ENCODE measurements at places on chromosomes 3 and 15.
A peak's percentile ranks its signal among the peaks of the same experiment; 100 is the strongest.

- no peak overlapping the region for H3K27ac ChIP-seq
- no peak overlapping the region for H3K4me3 ChIP-seq
- H3K36me3 ChIP-seq = no peaks in the 10 kb centered on the region
Observed at GRCh38 chr15:53128652-53129051, 338.5 kb upstream of the ONECUT1 start.

DNA sequence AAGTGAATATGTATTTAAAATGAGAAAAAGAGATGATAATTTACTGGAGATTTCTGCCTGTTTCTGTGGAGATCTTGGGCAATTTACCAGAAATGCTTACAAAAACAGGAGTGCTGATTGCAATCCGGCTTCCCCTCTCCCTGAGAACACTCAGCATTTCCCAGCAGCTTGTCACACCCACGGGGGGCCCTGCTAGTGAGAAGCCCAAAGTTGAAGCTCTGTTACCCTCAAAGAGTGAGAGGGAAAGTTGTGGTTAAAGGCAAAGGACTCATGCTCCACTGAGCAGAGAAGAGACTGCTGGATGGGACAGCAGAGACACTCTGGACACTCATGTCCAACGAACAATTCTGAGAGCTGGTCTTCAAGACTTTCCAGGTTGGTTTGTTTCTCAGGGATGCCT, 2.9 kb downstream of the MCTP2 start:
- H3K4me3 ChIP-seq = no peak overlapping the region
- no peak for DNase-seq
- H3K4me1 ChIP-seq = peaks cover 32% of the 10 kb centered on the region

- peak overlapping the region; percentile 71 for H3K27ac ChIP-seq
- DNase-seq = no peak
- peak overlapping the region; percentile 30 for H3K4me3 ChIP-seq
- no peaks in the 10 kb centered on the region for H3K27me3 ChIP-seq
- peaks cover 7% of the 10 kb centered on the region for H3K4me1 ChIP-seq
- H3K36me3 ChIP-seq = no peaks in the 10 kb centered on the region
Observed at GRCh38 chr3:4350789-4351163, 47.6 kb downstream of the SETMAR start.

DNA sequence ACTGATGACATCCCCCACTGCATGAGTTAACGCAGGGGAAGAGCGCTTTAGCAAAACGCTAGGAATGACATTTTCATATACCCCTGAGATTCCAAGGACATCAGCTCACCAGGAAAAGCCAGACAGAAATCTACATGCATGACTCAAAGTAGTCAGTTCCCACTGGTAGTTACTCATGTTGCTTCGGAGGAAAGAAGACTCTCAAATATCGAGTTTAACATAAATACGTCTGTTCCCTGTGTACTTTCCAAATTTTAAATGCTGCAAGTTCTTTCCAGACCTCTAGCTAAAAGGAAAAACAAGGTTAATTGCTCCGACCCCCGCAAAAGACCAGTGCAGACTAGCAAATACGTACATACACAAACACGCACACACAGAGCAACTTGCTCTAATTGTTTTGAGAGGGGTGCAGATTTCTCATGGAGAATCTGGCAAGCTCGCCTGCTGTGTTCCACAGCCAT, 115.4 kb upstream of the PRICKLE2 start:
- no peak overlapping the region for H3K4me3 ChIP-seq
- no peak overlapping the region for H3K27ac ChIP-seq
- peaks cover 26% of the 10 kb centered on the region for H3K4me1 ChIP-seq
- no peak for DNase-seq

DNA sequence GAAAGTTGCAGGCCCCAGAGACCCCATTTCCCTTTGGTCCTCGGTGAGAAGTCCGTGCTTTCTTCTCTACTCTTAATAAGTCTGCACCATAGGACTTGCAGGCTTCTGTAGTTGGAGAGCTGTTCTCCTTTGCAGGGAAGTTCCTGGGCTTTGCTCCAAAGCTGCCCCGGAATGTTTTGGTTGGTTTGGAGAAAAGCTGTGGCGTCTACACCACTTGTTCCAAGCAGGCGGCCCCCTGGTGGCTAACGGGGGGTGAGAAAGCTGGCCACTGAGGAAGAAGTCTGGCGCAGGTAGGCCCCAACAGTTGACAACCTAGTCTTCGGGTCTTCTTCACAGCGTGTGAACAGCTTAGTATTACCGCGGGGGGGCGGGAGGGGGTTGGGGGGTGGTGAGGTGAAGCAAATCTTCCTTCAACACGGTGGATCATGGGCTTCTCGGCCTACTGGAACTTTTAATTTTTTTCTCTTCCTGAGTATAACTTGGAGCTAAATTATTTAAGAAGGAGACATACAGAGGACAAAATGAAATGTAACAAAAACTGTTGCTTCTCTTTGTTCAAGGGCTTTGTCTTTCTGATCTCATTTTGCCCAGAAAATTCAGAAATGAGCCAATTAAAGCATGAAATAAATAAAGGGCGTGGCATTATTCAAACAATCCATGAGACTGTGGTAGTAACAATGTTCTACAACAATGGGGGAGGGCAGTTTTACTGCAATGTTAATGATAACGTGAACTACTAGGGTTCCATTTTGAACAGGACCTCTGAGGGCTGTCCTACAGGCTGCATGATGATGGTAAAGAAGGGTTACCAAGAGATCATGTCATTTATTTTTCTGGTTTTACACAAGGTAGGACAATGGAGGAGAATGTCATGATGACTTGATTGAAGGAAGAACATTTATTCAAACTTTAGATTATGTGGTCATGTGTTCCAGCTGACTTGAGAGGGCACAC, 2.2 kb upstream of the THRB start:
- DNase-seq = peak; percentile 88
- H3K27me3 ChIP-seq = no peaks in the 10 kb centered on the region
- H3K4me3 ChIP-seq = no peak overlapping the region
- no peaks in the 10 kb centered on the region for H3K36me3 ChIP-seq
- no peak overlapping the region for H3K27ac ChIP-seq
- H3K4me1 ChIP-seq = peaks cover 30% of the 10 kb centered on the region
